Stimulated activated CD4-positive, alpha-beta T cell treated with anti-CD3 and anti-CD28 coated beads, Interleukin-1b, Interleukin-23, amount 100 ng/mL, for 1 hour (primary cell): ENCODE measurements at places on chromosomes 4 and X.

DNA sequence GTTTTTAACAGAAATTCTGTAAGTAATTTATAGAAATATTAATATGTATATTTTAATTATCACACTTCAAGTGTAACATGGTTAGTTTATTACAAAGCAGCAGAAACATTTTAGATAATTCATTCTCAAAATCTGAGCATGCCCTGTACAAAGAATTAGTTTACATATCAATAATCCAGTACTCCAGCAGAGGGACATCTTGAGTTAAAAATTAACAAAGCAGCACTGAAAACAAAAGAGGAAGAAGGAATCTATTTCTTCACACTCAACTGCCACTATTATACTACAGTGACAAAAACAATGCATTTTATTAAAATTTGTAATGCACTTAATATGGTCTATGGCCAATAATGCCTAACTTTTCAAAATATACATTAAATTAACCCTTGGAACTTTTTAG lies 179.1 kb upstream of the KLHL4 start:
- DNase-seq = no peak

DNA sequence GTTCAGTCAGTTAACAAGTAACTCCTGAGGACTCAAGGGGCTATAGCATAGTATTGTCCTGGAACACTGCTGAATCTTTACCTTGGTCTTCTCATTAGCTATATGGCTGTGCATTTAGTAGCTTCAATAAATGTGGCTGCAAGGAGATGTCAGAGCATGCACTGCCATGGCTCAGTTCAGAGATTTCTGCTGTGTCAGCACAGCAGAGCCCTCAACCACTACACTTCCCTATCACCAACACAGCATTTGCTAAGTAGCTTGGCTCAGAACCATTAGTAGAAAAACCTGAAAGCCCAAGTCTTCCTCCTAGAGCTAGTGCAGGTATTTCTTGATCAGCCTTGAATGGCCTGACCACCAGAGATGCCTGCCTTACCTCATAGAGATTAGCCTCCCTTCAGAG lies 466.0 kb downstream of the IDS start:
- no peak for DNase-seq

GRCh38 chr4:63556332-63556731 lies 852.9 kb downstream of the TECRL start:
- DNase-seq = no peak

DNA sequence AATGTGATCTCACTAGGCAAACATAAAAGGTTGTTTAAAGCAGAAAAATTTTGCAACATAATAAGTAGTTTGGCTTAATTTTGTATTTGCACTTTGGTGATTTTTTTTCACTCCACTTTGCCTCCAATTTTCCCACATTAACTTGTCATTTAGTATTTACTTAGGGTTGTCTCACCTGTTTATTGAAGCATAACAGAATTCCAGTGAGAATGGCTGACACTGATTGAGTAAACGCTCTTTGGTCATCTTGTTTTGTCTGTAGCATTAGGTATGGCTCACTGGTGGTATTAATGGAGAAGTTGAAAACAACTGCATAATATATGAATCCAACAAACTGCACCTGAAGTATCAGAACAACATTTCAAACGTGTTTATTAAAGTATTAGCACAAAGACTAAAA lies 799.5 kb upstream of the ADGRL3 start:
- DNase-seq = no peak

GRCh38 chrX:16466640-16467432 lies 183.1 kb upstream of the S100G start:
- no peak for DNase-seq

GRCh38 chrX:69163936-69164741 lies 1.1 kb downstream of the PJA1 start:
- DNase-seq = no peak

- no peak for DNase-seq
These were observed 714.2 kb downstream of the RPA4 start for GRCh38 chrX:97597954-97598353.

- DNase-seq = no peak
These were observed 48.5 kb upstream of the PABPC1L2A start for GRCh38 chrX:73127700-73128241.

- DNase-seq = no peak
These were observed 74.3 kb upstream of the PPP2R3B start for GRCh38 chrX:460823-461640.

- DNase-seq = no peak
These were observed 119.7 kb downstream of the NFKB1 start for GRCh38 chr4:102620697-102621497.

- no peak for DNase-seq
These were observed 56.7 kb upstream of the RASSF6 start for GRCh38 chr4:73676861-73677323.

GRCh38 chrX:121407627-121408026 lies 360.2 kb downstream of the GLUD2 start:
- no peak for DNase-seq

- DNase-seq = no peak
These were observed 6.0 kb downstream of the IL13RA2 start for GRCh38 chrX:115011428-115011827.

- no peak for DNase-seq
These were observed 105.9 kb downstream of the OR13H1 start for GRCh38 chrX:131649741-131650140.

GRCh38 chr4:40628888-40629287 lies 776 bp downstream of the RBM47 start:
- DNase-seq = no peak
